Left kidney (tissue), 8 donors: ENCODE measurements at places on chromosomes 13 and 19. TPM values are rescaled to one million over a fixed set of nuclear protein-coding genes. Genes with fewer than 3 reads are reported as not detected.

The ELAVL3 gene
- polyA plus RNA-seq, result 0.05 TPM

- no peak for DNase-seq
Observed at GRCh38 chr13:51773515-51773914, 30.4 kb downstream of the DHRS12 start.

DNA sequence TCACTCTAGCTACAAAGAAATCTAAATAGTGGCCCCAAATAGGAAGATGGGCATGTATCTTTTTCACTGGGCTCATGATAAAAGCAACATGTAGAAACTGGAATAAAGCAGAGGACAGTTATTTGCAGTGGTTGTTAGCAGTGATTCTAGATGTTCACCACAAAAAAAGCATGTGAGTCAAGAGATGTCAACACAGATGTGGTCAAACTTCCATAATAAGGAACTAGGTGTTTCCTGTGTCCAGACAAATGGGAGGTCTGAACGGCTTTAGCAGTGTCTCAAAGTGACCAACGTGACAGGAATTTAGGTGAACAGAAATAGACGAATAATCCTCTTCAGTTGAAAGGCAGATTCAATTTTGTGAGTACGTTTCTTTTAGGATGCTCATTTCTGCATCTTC, 162.7 kb downstream of the TBC1D4 start:
- DNase-seq, result no peak

- DNase-seq, result no peak
Observed at GRCh38 chr13:60654415-60654814, 257.4 kb downstream of the TDRD3 start.

- no peak for DNase-seq
Observed at GRCh38 chr13:72141855-72142519, 275.0 kb upstream of the DACH1 start.
